ENCODE measurements at places on chromosomes 2 and 18.

DNA sequence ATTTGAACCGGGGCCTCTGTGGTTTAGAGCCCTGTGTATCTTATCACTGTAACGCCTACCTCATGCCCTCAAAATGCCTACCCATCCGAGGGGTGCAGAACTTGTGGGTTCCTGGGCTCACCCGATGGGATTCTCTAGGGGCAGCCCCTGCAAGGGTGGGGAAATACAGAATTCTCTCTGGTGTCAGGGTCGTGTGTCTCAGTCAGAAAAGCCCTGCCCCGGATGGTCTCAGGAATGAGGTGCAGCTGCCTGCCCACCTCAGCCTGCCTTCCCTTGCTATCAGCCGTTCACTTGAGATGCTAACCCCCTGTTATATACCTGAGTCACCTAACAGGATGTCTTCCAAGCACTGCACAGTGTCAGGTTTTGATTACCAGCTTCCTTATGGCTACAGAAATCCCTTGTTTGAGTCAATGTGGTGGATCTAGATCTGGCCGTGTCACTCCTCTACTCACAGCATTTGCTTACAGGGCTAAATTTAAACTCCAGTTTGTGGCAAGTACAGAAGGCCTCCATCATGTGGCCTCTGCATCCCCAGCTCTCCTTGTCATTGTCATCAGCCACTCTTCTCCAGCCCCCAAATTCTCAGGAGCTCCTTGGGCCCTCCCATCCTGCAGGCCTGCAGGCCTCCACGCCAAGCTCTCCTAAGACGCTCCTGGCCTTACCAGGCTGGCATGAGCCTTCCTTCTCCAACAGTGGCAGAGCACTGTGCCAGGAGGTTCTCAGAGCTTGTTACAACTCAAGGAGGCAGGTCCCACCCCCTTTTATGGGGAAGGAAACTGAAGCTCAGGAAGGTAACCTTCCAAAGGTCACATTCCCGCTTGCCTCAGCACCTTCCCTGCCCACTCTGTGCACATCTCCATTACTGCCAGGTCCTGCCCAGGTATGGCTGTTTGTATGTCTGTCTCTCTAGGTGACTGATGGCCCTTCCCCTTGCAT is 14.3 kb upstream of the MAP3K2 start:
- DNase-seq, result no peak

DNA sequence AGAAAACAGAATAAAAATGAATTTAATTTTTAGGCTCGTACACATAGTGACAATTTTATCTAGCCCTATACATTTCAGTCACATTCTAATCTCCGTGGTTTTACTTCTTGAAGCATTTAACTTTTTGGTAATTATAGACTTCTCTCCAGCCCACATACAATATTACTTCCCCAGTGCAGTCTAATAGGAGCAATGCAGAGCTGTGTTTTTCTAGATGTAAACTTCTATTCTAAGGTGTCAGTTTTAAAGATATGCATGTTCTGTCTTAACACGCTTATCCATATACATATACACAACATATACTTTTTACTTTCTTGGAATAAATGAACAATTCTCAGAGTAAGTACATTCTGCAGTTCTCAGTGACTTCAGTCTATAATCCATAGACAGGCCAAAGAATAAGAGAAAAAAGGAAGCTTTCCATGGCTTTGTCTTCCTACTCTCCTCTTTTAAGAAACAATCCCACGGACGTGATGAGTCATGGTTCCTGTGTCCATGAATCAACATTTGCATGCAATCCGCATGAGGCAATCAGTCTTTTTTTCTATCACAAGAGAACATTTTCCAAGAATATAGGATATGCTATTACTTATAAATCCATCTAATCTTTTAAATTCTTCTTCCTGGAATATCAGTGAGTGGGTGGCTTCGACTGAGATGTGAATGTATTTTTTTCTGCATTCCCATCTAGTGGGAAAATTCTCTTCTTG is 42.8 kb downstream of the CCDC102B start:
- no peak for DNase-seq

GRCh38 chr18:62809900-62810299 is 94.6 kb downstream of the PHLPP1 start:
- DNase-seq, result no peak

DNA sequence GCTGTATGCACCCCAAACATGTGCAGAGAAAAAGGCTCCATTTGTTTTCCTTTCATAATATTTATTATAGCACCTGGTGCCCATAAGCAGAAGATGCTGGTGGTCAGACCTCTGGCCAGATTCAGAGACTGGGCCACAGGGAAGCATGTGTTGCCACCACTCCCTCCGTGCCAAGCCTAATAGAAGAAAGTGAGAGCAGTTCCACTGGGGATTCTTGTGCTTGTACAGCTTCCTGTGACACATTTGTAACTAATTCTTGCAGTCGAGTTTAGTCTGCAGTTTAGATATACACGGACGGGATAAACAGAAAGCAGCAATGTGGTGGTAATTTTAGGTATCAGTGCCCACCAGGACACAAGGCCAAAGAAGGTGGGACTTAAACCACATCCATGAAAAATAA is 135.4 kb upstream of the PIEZO2 start:
- DNase-seq, result no peak

GRCh38 chr2:218880102-218880858 is at the start of gene WNT10A:
Gene WNT10A (plus strand): TSS chr2:218880852. CDS start chr2:218880996, 144 bp downstream.
- peak; percentile 61 for DNase-seq

DNA sequence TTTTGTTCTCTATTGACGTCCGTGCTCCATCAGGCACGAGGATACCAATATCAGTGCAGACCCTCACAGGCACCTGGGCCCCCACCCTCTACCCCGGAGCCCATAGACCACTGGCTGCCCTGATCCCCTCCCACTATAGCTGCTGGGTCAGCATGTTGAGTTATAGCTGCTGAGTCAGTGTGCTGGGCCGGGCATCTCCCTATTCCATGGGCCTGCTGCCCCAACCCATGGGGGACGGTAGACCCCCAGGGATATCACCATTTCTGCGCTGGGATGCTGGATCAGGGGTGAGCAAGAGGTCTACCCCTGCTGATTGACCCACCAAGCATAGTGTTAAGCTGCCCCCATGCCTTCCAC is 100.1 kb upstream of the ST3GAL5 start:
- DNase-seq, result no peak

DNA sequence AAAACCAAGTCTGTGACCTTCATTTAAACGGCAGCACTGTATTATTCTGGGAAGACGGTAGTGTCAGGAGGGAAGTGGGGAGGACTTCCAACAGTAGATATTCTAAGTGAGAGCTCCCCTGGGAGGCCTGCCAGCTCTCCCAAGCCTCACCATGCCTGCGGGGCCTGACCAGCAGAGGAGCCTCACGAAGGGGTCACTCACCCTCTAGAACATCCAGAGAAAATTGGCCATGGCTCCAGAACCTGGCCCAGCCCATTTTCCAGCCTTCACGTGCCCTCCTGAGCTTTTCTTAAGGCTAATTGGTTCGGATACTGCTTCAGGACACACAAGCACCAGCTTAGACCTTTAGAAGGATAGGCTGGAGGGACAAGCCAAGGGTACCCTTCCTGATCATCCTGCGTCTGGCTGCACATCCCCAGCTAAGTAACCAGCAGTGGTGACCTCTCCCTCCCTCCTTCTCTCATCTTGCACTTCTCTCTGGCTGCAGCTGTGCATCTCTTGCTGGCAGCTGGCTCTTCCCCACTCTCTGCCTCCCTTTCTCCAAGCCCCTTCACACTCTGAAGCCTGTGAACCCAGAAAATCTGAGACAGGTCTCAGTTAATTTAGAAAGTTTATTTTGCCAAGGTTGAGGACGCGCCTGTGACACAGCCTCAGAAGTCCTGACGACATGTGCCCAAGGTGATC is 120.1 kb upstream of the PKDCC start:
- DNase-seq, result no peak
